Activated T-cell treated with anti-CD3 and anti-CD28 coated beads for 1 hour (primary cell): ENCODE measurements at places on chromosomes 7 and 10.

DNA sequence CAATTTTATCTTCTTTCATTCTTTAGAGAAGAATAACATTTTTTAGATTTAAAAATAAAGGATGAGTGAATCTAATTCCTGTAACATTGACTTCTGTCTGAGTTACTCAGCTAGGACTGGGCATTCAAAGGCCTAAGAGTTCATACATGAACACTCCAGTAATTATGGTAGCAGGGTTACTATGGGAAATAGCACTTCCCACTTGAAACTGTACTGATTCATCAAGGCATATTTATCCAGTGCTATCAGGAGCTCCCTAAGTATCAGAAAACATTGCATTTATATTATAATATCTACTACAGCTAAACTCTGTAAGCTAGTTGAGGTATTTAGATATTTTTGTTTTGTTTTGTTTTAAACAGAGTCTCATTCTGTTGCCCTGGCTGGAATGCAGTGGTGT, 41.8 kb downstream of the NDUFB2 start:
- no peak for DNase-seq

GRCh38 chr7:11667810-11668185, 164.2 kb downstream of the THSD7A start:
- no peak for DNase-seq

GRCh38 chr10:60093317-60093716, 187.0 kb upstream of the CCDC6 start:
- no peak for DNase-seq

DNA sequence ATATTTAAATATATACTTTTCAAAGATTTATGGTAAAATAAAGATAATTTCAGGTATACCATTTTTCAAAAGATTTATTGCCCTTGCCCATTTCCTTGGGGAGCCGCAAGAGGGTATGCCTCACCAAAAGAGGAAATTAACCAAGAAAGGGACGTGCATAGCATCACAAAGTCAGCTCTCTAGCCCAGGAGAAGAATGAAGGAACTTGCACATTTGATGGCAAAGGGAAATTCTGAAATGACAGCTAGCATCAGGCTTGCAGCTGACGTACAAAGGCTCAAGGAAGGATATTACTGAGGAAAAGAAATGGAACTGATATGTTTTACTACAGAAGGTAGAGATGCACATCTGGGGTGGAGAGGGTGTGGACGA, 93.6 kb upstream of the RSU1 start:
- DNase-seq: no peak

GRCh38 chr10:85651497-85651882, 715.1 kb downstream of the GRID1 start:
- DNase-seq: no peak

DNA sequence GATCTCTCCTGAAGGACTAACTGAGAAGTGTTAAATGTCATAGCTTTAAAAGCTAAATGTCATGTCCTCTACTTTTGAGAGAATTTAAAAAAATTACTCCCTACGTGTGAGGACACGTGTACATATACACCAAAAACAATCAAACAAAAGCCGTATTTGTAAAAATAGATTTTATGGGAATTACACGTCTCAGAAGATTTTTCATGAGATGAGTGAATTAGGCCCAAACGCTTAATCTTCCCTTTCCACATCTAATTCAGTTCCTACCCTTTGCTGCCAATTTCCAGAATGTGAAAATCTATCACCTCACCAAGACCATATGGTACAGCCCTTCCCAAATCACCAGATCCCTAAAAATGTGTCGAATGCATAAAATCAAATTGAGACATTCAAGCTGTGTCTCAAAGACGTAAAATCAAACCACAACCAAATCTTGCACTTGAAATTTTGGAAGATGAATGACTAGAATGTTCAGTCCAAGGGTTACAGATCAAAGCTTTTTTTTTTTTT, 1.0 kb upstream of the CTTNBP2 start:
- no peak for DNase-seq

- no peak for DNase-seq
Observed at GRCh38 chr7:12619461-12620069, 49.0 kb downstream of the SCIN start.

- no peak for DNase-seq
Observed at GRCh38 chr10:116608686-116609594, 11.8 kb upstream of the PNLIPRP2 start.

DNA sequence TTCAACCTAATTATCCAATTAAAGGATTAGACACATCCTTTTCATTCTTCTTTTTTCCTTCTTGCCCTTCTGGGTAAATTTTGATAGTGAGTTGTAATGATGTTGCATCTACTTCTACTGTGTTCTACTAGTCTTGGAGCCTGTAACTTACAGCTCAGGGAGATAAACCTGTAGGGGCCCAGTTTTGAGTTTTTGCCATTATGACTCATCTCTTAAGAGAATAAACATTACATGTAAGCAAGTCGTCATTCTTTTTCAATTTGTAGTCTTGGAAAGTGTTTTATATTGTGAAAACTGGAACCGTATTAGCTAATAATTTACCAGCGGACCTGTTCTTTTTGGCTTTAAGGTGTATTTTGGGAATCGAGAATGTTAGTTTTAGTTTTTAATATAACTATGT, 89.7 kb upstream of the RPA3 start:
- no peak for DNase-seq

GRCh38 chr7:2736411-2736914, 48.5 kb downstream of the AMZ1 start:
- DNase-seq: no peak

DNA sequence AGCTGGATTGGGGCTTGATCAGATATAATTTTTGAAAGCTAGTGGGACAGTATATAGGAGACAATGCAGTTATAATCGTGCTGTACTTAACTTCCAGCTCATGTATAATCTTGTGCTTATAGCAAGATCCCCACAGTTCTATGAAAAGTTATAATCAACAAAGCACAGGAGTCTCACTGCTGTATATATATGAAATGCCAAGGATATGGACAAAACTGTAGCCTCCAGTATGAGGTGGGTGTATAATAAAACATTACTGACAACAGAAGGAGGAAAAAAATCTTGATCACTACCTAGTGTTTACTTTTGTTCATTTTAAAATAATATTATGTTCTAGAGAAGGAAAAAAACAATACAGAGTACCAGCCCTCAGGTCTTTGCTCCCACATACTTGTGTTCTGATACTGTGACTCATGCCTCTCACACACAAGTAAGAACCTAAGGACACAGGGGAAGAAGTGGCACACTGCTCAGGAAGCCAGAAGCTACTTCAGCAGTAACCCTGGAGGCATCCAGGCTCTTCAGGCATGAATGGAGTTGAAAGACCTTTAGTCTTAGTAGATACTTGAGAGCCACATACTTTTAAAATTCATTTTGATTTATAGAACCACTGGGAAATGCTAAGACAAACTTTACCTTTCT, 265.7 kb upstream of the IMMP2L start:
- no peak for DNase-seq

- no peak for DNase-seq
Observed at GRCh38 chr7:138750901-138751464, 46.8 kb upstream of the TMEM213 start.

DNA sequence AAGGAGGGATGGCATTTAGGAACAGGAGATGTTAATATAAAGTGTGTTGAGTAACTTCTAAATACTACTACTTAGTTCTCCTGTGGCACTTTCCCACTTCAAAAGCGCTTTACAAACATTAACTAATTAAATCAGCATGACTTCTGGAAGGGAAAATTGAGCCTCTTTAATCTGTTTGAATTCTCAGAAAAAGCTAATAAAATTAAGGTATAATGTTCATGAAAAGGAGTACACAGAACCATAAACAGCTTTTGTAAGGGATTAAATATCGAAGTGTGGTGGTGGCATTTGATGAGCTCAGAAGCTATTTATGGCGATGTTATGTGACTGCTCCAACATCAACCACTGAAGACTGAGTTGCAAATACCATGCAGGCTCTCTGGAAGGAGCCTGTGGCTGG, 10.2 kb upstream of the VAX1 start:
- no peak for DNase-seq

GRCh38 chr10:23725548-23725947, 286.7 kb downstream of the OTUD1 start:
- no peak for DNase-seq

DNA sequence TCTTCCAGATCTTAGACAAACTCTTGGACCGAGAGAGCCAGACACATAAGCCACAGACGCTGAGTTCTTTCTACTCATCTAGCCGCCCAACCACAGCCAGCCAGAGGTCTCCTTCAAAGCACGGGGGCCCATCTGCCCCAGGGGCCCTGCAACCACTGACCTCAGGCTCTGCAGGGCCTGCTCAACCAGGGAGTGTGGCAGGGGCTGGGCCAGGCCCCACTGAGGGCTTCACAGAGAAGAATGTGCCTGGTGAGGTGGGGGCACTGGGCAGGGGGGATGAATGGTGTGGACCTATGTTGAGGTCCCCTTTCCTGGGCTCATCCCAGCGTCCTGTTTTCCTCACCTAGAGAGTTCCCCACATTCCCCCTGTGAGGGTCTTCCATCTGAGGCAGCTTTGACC, 11.4 kb downstream of the ZSWIM8 start:
- DNase-seq: no peak

- no peak for DNase-seq
Observed at GRCh38 chr7:1401011-1401410, 58.3 kb downstream of the MICALL2 start.
